NCI-H2081 treated with DMSO at 0.1 percent for 48 hours (cell line): ENCODE measurements at places on chromosomes 1 and 21.

GRCh38 chr1:2049225-2049717 lies 940 bp upstream of the PRKCZ start:
- no peak for DNase-seq

DNA sequence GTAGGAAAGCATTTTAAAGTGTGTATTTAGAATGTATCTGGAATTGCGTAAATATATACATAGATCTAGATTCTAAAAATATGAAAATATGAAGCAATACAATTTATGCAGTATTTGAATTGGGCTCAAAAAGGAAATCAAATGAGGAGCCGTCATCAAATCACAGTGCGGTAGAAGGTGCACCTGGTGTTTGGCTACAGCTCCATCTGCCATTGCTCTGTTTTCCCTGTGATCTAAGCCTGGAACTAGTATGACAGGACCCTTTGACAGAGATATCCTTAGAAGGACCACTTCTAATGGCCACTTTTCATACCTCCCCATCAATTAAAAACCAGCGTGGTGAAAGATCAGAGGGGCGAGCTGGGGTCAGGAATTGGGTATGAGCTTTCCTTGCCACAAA lies 202.6 kb downstream of the NFIA start:
- DNase-seq: no peak

DNA sequence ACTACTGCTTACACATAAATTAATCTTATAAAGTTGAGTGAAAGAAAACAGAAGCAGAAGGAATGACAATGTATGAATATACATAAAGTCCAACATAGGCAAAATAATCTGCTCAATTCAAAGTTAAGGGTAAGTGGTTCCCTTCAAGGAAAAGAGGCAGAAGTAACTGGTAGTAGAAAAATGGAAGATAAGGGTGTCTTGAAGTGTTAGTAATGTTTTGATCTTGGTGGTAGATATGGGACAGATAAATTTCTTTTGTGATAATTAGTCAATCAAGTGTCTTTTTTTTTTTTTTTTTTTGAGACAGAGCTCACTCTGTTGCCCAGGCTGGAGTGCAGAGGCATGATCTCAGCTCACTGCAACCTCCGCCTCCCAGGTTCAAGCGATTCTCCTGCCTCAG lies 12.7 kb downstream of the USP48 start:
- no peak for DNase-seq

DNA sequence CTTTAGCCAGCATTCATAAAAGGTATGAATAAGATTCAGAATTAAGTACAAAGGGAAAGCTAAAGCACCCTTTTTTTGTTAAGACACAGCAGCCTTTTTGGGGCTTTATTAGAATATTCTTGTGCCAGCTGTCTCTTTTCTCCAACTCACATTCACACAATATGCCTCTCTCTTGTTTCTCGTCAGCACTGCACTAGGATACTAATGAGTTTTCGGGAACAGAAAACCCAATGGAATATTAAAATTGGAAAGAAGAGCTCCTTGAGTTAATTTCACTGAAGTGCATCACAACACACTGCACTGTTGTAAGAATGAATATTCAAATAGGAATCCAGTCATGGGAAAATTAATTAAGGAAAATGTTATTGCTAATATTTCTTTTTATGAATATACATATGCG lies 410.4 kb upstream of the BEND5 start:
- no peak for DNase-seq

- DNase-seq: no peak
These were observed 86.6 kb downstream of the CSMD2 start for GRCh38 chr1:34078383-34078782.

GRCh38 chr1:202588503-202589189 lies 121.6 kb downstream of the SYT2 start:
- no peak for DNase-seq

GRCh38 chr21:33053951-33054350 lies 16.0 kb upstream of the OLIG1 start:
- DNase-seq: no peak

DNA sequence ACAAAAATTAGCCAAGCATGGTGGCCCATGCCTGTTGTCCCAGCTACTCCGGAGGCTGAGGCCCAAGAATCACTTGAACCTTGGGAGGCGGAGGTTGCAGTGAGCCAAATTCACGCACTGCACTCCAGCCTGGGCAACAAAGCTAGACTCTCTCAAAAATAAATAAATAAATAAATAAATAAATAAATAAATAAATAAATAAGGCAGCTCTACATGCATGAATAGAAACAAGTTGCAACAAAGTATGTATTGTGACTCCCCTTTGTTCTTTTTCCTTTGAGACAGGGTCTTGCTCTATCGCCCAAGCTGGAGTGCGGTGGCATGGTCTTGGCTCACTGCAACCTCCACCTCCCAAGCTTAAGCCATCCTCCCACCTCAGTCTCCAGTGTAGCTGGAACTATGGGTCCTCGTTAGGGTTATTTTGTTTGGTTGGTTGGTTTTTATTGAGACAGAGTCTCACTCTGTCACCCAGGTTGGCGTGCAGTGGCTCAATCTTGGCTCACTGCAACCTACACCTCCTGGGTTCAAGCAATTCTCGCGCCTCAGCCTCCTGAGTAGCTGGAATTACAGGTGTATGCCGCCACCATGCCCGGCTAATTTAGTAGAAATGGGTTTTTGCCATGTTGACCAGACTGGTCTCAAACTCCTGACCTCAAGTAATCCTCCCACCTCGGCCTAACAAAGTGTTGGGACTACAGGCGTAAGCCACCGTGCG lies 8.0 kb downstream of the USP48 start:
- no peak for DNase-seq
